ENCODE measurements at places on chromosomes 16 and 17.

DNA sequence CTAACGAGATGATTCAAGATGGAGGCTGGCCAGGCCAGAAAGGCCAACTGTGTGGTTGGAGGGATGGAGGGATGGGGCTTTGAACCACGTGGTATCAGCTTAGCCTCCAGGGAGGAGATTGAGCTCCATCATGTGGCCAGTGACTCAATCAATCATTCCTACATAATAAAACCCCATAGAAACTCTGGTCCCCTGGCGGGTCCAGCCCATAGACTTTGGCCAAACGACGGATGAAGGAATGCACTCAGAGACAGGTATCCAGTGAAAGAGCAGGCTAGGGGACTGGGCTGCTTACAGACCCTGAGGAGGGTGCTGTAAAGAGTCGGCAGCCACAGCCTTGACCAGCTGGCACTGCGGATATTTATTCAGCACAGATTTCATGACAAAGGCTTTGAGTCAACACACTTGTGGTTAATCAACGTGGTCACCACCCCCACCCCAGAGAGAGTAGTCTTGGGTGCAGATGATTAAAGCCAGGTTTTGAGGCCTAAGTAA, 308.7 kb upstream of the TNRC6C start:
- no peak for DNase-seq

DNA sequence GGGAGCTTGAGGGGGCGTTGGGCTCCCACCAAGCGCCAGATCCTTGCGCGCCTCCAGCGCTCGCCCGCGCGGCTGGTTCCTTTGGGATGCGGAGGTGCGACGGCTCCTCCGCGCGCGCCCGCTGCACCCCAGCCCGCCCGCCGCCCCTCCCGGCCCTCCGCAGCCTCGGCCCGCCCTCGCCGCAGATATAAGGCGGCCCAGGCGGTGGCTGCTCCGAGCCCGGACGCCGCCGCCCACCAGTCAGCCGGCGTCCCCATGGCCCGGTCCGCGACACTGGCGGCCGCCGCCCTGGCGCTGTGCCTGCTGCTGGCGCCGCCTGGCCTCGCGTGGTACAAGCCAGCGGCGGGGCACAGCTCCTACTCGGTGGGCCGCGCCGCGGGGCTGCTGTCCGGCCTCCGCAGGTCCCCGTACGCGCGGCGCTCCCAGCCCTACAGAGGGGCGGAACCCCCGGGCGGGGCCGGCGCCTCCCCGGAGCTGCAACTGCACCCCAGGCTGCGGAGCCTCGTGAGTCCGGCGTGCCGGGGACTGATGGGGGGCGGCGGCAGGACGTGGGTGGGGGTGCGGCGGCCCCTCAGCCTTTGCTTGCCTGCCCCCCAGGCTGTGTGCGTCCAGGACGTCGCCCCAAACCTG, at the start of gene NPB:
Gene NPB (plus strand): TSS at position 216 of the 630 bp plus-strand sequence. CDS start 40 bp downstream, at position 256.
- DNase-seq = no peak

DNA sequence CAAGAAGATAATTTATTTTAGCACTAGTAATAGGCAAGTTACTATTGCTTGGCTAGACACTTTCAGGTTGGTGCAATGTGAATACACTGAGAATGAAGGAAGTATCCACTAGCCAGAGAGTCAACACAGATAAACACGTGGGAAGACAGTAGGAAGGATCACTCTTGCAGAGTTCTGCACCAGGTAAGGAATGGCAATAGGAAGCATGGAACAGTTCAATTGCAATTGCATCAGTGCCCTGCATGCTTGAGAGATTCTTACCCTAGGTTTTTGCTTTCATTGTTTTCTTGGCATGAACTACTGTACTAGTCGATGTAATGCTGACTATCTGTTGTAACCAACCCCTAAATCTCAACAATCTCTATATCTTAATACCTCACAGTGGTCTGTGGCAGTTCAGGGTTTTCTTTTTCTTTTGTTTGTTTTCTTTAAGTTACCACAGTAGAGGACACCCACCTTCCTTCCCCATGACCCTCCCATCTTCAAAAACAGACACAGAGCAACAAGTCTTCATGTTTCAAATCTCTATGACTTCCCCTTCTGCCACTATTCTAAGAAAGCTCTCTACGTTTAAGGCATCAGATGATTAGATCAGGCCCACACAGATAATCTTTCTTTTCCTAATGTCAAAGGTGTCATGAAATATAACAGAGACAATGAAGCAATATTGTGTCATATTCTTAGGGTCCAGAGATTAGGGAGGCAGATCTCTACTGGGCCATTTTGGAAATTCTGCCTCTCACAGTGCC, 18.1 kb upstream of the ABCA8 start:
- no peak for DNase-seq

DNA sequence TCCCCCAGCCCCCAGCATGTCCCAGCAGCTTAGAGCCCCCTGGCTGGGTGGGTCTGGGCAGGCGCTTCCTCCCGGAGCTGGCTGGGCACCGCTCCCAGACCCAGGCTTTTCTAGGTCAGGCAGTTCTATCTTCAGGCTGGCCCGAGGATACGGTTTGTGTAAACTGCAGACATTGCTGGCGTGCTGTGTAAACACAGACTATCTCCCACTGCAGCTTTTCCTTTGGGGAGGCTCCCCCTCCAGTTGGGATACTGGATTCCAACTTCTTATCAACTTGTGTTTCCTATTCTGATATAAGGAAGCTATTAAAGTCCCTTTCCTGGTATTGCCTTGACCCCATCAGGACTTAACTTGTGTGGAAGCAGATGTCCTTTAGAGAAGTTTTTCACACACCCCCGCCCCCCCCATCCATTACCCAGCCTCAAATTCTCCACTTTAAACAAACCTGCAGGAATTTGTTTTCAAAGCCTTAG, 18.3 kb upstream of the GNA13 start:
- no peak for DNase-seq

- no peak for DNase-seq
Observed at GRCh38 chr17:79023886-79024771, at the start of gene C1QTNF1. C1QTNF1 (plus strand) TSS chr17:79024169; CDS start chr17:79043969, 19,800 bp downstream.

DNA sequence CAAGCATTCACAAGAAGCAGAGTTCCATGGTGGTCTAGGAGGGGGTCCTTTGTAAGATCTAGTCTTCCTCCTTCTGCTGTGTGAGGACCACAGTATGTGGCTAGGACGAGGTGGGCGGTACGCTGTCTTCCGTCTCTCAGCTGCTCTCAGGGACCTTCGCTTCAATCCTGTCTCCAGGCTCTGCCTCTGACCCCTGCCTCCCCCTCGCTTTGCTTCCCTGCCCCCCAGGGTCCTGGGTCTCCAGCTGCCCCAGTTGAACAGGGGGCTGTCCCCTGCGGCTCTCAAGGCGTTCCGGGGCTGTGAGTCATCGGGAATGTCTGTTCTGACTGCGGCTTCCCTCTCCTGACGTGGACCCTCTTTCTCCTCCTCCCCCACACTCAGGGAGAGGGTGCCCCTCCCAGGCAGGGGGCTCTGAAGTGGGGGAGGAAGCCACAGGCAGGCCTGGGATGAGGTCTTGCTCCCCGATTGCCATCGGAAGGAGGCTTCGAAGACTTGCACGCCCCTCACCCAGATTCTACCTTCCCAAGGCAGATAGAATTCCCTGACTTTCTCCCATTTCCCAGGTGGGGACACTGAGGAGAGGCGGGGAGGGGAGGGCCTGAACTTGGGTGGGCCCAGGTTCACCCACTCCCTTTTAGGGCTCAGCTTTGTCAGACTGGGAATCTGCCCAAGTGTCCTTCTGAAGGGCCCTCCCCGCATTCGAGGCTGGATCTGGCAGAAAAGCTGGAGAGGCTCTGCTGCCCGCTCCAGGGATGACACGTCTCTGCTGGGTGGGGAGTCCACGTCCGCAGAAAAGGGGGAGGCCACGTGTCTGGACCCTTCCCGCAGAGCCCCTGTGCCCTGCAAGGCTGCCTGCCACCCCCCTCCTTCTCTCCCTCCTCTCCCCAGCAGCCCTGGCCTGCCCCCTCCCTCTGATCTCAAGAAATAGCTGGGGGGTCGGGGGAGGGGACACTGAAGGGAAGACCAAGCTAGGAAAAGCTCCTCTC, 9.1 kb upstream of the COL1A1 start:
- DNase-seq = peak; percentile 99

GRCh38 chr16:7689234-7689633, 356.6 kb downstream of the RBFOX1 start:
- no peak for DNase-seq

GRCh38 chr16:29321585-29321984, 84.9 kb downstream of the NPIPB11 start:
- no peak for DNase-seq

DNA sequence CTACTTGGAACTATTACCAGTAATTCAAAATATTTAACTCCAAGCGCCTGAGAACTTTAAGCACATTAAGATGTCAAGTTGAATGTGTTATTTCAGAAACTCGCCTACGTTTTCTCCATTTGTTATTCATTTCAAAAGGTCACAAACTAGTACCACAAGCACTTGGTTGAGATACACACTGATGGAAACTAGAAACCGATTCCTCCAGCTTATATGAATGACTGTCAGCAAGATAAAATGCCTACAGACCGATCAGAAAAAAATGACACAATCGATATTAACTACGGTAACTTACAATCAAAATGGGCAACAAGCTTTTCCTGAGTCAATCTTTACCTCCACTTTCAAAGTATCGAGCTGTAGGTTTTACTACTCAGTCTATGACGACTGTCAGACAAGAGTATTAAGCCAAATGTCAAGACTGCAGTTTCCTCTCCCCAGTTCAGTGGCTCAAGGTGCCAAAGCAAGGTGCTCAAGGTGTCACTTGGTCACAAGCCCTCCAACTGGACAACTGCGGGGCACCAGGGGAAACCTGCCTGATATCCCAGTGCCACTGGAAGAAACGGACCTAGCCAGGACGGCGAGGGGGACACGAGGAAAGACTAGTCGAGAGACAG, 678 bp downstream of the SRP68 start:
- no peak for DNase-seq

GRCh38 chr16:86504315-86505184, 5.8 kb upstream of the FOXF1 start:
- no peak for DNase-seq

- DNase-seq = no peak
Observed at GRCh38 chr17:45950888-45951287, 48.2 kb upstream of the STH start.

DNA sequence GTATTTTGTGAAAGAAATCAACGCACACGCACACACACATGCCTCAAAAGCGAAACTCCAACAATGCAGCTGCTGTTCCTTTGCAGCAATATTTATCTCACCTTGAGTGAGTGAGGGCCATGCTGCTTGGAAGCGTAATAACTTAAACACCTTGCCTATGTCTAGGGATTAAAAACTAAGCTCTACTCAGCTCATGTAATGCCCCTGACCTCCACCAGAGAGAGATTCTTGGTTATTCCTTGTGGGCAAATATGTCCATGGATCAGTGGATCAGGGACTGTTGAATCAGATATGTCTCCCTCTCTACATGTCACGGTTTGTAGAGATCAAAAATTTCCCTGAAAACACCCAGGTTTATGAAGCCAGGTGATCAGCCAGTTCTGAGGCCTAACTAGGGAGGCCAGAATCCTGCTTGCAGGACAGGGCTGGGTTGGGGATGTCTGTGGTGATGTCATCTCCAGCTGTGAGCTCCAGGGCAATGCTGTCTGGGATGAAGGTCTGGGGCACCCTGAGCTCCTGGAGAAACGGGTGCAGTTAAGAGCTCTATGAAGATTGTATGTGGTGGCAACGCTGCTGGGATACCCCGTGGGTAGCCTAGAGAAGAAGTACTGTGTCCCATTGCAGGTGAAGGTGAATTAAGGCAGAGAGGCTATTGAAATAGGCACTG, 149.4 kb downstream of the KCNJ12 start:
- no peak for DNase-seq

- no peak for DNase-seq
Observed at GRCh38 chr16:88064011-88064888, 113.0 kb downstream of the BANP start.

DNA sequence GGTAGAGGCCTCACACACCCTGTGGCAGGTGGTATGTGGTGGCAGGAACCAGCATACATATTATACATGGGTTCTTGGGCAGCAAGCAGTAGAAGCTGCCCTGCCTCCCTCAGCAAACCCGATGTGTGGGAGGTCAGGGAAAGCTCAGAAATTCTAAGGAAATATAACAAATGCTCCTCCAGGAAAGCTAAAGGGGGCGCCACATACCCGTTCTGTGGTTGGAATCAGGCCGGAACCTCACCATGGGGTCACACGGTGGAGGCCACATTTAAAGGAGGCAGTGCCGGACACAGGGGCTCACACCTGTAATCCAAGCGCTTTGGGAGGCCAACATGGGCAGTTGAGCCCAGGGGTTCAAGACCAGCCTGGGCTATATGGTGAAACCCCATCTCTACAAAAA, 12.4 kb upstream of the KATNB1 start:
- no peak for DNase-seq

- DNase-seq = peak; percentile 86
Observed at GRCh38 chr17:44086364-44087311, 16.1 kb downstream of the G6PC3 start.

DNA sequence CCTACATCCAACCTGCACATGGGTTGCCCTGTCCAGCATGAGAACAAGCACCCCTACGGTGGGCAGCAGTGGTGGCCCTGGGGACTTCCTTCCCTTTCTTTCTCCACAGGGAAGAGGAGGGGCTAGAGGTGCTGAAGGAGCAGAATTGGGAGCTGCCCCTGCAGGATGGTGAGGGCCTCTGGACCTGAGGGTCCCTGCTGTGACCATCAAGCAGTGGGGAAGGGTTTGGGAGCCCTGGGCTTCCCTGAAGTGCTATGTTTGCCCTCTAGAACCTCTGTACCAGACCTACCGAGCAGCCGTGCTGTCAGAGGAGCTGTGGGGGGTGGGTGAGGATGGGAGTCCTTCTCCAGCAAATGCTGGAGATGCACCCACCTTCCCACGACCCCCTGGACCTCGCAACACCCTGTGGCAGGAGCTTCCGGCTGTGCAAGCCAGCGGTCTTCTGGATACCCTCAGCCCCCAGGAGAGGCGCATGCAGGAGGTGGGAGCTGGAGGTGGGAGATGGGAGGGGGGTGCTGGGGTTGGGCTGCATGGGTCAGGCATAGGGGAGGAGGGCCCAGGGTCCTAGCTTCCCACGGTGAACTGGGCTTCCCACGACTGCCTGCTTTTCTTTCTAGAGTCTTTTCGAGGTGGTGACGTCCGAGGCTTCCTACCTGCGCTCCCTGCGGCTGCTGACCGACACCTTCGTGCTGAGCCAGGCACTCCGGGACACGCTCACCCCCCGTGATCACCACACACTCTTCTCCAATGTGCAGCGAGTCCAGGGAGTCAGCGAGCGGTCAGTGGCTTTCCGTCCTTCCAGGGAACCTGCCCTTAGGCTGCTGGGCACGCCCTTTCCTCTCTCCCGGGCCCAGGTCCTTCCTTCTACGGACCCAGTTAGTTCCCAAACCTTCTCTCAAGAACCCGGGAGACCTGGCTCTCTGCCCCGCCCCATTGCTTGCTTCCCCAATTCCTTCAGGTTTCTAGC, 5.0 kb downstream of the ARHGEF15 start:
- DNase-seq = no peak

GRCh38 chr16:70267516-70267915, 15.8 kb upstream of the EXOSC6 start:
- no peak for DNase-seq

- no peak for DNase-seq
Observed at GRCh38 chr16:10625595-10626357, 45.4 kb upstream of the EMP2 start.

GRCh38 chr17:73749337-73749823, 105.1 kb upstream of the SDK2 start:
- no peak for DNase-seq

Data from fibroblast of skin of left biceps (primary cell).